Progenitor cell of endocrine pancreas (in vitro differentiated cells): ENCODE measurements at places on chromosomes 4 and X. TPM values are rescaled to one million over a fixed set of nuclear protein-coding genes. Genes with fewer than 3 reads are reported as not detected.
A peak's percentile ranks its signal among the peaks of the same experiment; 100 is the strongest.

DNA sequence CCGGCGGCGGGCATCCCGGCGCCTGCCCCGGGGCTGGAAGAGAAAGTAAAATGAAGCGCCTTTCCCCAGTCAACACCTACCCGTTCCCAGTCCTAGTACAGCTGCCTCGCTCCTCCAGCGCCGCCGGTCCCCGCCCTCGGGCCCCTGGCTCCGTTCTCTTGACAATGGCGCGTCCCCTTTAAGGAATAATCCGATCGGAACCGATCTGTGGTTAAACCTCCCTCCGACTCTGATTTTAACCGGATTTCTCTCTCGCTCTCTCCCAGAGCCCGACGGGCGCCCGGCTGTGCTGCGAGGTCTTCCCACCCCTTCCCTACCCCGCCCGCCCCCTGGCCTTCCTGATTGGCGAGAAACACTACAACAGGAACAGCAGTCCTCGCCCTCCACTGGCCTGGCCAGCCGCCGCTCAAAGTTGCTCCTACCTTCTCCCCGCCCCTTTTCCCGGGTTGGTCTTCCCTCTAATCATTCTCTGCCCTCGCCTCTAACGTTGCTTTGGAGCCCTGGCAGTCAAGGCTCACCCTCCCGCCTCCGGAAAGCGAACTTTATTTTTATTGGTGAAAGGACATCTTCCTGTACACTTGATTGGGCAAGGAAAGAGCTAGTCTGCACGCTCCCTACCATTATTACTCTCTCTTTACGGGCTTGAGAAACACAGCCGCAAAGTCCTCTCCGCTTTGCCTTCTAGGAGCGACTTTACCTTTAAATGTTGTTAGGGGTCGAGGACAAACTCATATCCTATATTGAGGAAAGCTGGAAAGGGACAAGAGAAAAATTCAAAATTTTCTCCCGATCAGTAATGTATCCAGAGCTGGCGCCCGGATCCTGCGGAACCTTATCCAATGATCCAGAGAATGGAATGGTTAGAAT, at the start of gene FRYL:
Gene FRYL (minus strand): TSS at position 282 of the 867 bp plus-strand sequence. CDS start 145,869 bp downstream, outside the sequence.
- H3K27me3 ChIP-seq: no peaks in the 10 kb centered on the region
- peak within 1 kb of the TSS; percentile 94 for H3K4me3 ChIP-seq
- H3K36me3 ChIP-seq: no peaks in the 10 kb centered on the region
- H3K27ac ChIP-seq: peak within 1 kb of the TSS; percentile 98
- peaks cover 35% of the 10 kb centered on the region for H3K4me1 ChIP-seq

DNA sequence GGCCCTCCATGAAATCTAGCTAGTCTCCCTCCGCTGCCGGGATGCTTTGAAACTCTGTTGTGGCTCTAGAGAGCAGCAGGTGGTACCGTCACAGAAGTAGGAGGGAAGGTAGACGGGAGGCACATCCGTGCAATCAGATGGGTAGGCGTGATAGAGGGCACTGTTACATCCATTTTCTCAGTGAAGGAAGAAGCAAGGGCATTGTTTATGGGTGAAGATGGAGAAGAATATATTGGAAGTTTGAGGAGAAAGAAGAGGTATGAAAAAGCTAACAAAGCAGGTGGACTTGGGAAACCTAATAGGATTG, 1.3 kb downstream of the ANAPC4 start:
- H3K4me3 ChIP-seq: no peak overlapping the region
- H3K27me3 ChIP-seq: no peaks in the 10 kb centered on the region
- no peak overlapping the region for H3K27ac ChIP-seq
- peaks cover 8% of the 10 kb centered on the region for H3K4me1 ChIP-seq
- peaks cover 9% of the 10 kb centered on the region for H3K36me3 ChIP-seq

DNA sequence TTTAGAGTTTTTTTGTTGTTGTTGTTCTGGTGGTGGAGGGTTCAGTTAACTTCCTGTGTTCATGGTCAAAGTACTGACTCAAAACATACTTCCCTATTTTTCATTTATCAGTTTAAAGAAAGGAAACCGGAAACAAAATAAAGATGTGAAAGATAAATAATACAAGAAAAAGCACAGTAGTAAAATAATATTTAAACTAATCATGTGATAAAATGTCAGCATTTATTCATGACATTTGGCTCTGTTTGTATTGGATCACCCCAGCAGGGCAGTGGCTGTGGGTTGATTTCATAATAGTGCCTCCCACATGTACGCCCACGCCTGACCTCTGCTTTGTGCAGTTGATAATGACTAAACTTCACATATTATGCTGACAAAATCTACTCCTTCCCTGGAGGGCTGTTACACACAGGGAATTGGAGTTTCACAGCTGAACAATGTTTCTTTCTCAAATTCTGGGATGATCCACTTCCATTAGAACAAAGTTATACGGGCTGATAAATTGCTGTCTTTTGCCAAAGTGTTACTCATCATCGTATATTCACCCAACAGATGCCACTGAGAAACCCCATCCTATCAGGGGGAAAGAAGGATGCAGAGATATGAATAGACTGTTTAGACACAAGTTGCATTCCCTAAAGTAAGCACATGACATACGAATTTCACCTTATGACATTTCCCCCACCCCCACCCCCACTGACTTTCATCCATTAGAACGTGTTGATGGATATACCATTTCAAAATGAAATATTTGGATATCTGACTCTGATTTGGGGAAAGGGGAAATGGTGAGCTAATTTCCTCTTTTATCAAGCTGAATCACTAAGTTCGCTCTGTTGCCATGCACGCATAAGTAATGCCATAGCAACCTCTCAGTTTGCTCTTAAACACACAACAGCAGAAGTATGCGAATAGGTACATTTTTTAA, 48.3 kb downstream of the AMELX start:
- H3K27me3 ChIP-seq: no peaks in the 10 kb centered on the region
- DNase-seq: no peak
- no peak overlapping the region for H3K27ac ChIP-seq
- peaks cover 3% of the 10 kb centered on the region for H3K4me1 ChIP-seq
- peaks cover 2% of the 10 kb centered on the region for H3K36me3 ChIP-seq

Gene SMIM10L2A
- total RNA-seq: 9.0 and 9.5 TPM in 2 replicates

Gene SHISA3
- total RNA-seq: 0.14 and 0.40 TPM in 2 replicates

GRCh38 chrX:67718926-67719325, 175.1 kb downstream of the AR start:
- no peaks in the 10 kb centered on the region for H3K4me1 ChIP-seq
- no peaks in the 10 kb centered on the region for H3K27me3 ChIP-seq
- H3K36me3 ChIP-seq: no peaks in the 10 kb centered on the region
- H3K4me3 ChIP-seq: no peak overlapping the region

GRCh38 chrX:109684136-109684535, 48.9 kb downstream of the ACSL4 start:
- no peak for DNase-seq
- no peak overlapping the region for H3K27ac ChIP-seq
- no peaks in the 10 kb centered on the region for H3K4me1 ChIP-seq
- no peaks in the 10 kb centered on the region for H3K27me3 ChIP-seq

Gene SYP
- total RNA-seq: 10.1 and 11.4 TPM in 2 replicates

DNA sequence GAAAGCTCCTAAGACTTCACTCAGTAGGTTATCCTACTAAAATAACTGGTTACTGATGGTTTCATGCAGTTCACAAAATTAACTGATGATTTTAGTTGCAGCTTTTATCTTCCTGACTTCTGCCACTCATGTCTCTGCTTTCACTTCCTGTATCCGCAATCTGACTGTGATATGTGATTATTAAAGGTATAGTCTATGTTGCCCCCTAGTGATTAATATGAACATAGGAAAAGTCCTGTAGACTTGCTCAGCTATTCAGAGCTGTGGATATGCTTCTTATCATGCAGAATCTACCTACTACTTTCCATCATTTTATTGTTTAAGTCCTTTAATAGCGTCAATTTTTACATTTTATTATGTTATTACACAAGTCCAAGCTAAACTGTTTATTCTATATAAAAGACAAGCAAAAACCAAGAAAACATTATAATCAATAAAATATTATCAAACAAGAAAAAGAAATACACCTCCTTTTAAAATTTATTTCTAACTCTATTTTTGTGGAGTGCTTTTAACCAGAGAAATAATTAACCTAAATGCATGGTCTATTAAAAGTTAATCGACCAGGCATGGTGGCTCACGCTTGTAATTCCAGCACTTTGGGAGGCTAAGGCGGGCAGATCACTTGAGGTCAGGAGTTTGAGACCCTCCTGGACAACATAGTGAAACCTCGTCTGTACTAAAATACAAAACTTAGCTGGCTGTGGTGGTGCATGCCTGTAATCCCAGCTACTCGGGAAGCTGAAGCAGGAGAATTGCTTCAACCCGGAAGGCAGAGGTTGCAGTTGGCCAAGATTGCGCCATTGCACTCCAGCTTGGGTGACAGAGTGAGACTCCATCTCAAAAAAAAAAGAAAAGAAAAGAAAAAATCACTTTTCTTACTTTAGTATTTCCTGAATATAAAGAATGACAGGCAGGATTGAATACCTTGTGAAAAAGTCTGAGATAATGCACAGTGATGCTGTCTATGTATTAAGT, 40.4 kb upstream of the TLR2 start:
- no peaks in the 10 kb centered on the region for H3K36me3 ChIP-seq
- no peak overlapping the region for H3K4me3 ChIP-seq
- H3K4me1 ChIP-seq: no peaks in the 10 kb centered on the region
- DNase-seq: no peak

DNA sequence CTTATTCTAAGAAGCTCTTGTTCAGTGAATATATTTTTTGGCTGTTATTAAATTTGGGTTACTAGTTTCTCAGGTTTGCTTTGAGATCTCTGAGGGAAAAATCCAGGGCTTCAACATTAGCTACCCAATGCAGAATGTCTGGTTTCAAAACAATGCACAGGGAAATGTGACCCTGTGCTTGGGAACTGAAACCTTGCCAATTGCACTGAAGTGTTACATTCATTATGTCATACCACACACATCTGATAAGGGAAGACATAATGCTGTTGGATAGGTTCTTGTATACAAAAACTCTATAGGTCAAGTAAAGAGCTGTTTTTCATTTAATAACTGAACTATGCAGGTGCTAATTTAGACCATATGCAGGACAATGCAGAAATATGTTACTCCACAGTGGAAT, 345.3 kb upstream of the BMP3 start:
- H3K4me3 ChIP-seq: no peak overlapping the region
- peaks cover 3% of the 10 kb centered on the region for H3K27me3 ChIP-seq
- DNase-seq: no peak
- H3K4me1 ChIP-seq: peaks cover 6% of the 10 kb centered on the region

Gene DAPP1
- 0.12 TPM in 1 of 2 replicates, not detected in the other for total RNA-seq

Gene SMPX
- total RNA-seq: not detected in 2 replicates
